ENCODE measurements at places on chromosomes 5 and 9. TPM values are rescaled to one million over a fixed set of nuclear protein-coding genes. Genes with fewer than 3 reads are reported as not detected.

Gene TRIM36
- 41.2 TPM for polyA plus RNA-seq

Gene SCGB3A1
- polyA plus RNA-seq = 1.0 TPM

Gene MEGF9
- polyA plus RNA-seq = 40.0 TPM

Gene FAM200C
- 13.3 TPM for polyA plus RNA-seq

Gene RNF183
- 0.12 TPM for polyA plus RNA-seq

Gene MYMK
- 0.26 TPM for polyA plus RNA-seq

Gene S1PR3
- polyA plus RNA-seq = 33.2 TPM
